Kidney capillary endothelial cell (primary cell): ENCODE measurements at places on chromosomes 1 and 21.

- DNase-seq = no peak
These were observed 294.8 kb downstream of the PTPRC start for GRCh38 chr1:198933515-198934222.

- DNase-seq = peak; percentile 73
These were observed 160.9 kb downstream of the GABPA start for GRCh38 chr21:25895565-25896205.

- peak; percentile 88 for DNase-seq
These were observed at the start of gene GABPB2 for GRCh38 chr1:151070474-151071276. GABPB2 (plus strand) TSS chr1:151070761; CDS start chr1:151088190, 17,429 bp downstream.

DNA sequence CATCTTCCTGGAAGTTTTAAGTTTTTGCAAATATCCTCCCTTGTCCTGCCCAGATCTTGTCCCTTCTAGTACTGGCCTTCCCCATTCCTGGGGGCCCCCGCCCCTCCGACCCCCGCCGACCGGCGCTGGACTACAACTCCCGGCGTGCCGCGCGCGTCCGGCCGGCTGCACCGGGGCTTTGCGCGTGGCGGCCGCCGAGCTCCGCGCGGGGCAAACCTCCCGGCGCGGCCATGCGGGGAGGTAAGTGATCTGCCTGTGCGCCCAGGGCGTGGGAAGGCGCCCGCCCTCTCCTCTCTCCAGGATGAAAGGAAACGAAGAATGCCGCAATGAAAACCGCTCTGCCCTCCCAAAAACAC lies 3.2 kb upstream of the SAMD13 start:
- peak; percentile 31 for DNase-seq

DNA sequence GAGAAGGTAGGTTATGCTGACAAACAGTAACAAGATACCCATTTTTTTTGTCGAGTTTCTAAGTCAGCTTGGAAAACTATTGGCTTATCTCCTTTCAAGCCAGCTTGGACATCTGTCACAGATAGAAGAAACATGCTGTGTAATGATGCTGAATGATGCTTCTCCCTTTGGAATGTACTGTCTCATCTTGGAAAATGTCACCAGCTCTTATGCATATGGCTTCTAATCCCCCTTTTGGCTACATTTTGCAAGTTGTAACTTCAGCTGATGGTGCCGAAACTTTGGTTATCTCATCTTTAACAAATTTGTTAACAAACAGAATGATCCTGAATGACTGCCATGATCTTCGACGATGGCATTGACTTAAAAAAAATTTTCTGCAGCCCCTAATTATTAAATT lies 68.8 kb upstream of the ST6GALNAC3 start:
- DNase-seq = no peak

- DNase-seq = no peak
These were observed 7.1 kb upstream of the ANKRD65 start for GRCh38 chr1:1428174-1428573.

DNA sequence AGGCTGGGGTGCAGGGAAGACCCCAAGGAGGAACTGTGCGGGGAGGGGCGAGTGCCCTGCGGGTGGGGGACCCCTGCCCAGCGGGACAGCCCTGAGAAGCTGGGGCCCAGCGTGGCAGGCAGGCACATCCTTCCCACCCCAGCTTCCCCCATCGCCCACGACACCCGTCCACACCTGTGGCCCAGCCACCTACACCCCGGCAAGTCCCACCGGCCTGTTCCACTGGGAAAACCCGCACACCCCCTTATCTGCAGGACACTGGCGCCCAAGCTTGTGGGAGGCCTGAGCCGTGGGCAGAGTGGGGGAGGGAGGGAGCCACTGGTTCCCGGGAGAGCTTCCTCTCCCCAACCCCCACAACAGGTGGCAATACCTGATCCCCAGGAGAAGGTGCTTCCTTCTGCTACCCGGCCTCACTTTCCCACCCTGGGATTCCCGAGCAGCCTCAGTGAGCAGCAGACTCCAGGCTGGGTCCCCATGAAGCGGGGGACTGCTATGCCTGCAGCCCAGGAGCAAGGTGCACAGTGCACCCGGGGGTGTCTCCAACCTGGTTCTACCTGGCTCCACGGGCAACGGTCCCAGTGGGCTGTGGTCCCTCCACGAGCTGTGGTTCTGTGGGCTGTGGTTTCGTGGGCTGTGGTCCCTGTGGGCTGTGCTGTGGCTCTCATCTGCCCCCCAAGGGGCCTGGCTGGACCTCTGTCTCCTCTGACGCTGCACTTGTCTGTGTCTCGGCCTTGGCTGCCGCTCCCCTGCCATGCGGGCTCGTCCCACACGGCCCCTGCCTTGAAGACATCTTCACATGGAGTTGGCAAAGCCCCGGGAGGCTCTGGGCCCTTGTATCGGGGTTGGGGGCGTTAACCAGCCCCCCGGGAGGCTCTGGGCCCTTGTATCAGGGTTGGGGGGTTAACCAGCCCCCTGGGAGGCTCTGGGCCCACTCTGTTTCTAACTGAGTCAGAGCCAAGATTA lies 37.8 kb upstream of the POFUT2 start:
- no peak for DNase-seq

DNA sequence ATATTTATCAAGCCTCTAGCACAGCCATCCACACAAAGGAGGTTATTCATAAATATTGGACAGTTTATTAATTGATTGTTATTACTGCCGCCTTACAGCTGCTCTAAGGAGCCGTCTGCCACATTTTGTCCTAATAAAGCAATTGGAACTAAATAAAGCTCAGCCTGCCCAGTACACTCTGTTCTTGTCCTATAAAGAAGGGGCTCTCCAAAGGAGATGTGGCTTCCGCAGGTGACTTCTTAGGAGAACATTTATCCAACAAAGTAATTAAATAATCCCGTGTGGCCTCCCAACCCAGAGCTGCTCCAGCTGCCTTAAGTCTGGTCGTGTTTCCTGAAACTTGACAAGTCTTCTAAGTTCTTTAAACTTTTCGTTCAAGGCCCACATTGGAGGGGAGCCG lies 497.7 kb downstream of the NPHP4 start:
- no peak for DNase-seq

- peak; percentile 21 for DNase-seq
These were observed 301 bp upstream of the NUDT17 start for GRCh38 chr1:145845144-145845513.
